Temporal lobe (tissue), 4 donors: ENCODE measurements at places on chromosomes 16 and 17. TPM values are rescaled to one million over a fixed set of nuclear protein-coding genes. Genes with fewer than 3 reads are reported as not detected.

Gene C16orf90
- total RNA-seq = not detected

Gene MYLK3
- total RNA-seq = 0.98 TPM

Gene CSH2
- total RNA-seq = not detected

Gene INCA1
- total RNA-seq = 0.25 TPM

Gene NOXO1
- 0.98 TPM for total RNA-seq

Gene DNAH9
- total RNA-seq = 1.5 TPM

Gene YBX2
- total RNA-seq = 1.2 TPM

Gene ARHGDIG
- 29.5 TPM for total RNA-seq

Gene TOX3
- total RNA-seq = 17.0 TPM

Gene CTF1
- under 0.01 TPM for total RNA-seq

Gene IL34
- total RNA-seq = 1.5 TPM

Gene BICDL2
- total RNA-seq = not detected

Gene VPS35L
- total RNA-seq = 34.7 TPM

Gene ULK2
- 151 TPM for total RNA-seq

Gene SRCIN1
- 29.0 TPM for total RNA-seq

Gene HSPB9
- not detected for total RNA-seq

Gene PYDC1
- total RNA-seq = 0.49 TPM

Gene SPATA22
- 0.98 TPM for total RNA-seq

Gene SLC6A2
- under 0.01 TPM for total RNA-seq

Gene CD300LF
- total RNA-seq = 0.25 TPM

Gene OMG
- 4.7 TPM for total RNA-seq

Gene TBC1D3
- total RNA-seq = not detected

Gene CRHR1
- total RNA-seq = 37.6 TPM

Gene CAPNS2
- 0.25 TPM for total RNA-seq

Gene TBC1D3K
- total RNA-seq = not detected

Gene PTGES3L
- 1.5 TPM for total RNA-seq

Gene NPIPB9
- 2.0 TPM for total RNA-seq

Gene GAN
- 22.4 TPM for total RNA-seq

Gene HSD11B2
- total RNA-seq = not detected

Gene SLC16A13
- total RNA-seq = 0.25 TPM

Gene FA2H
- total RNA-seq = 0.49 TPM

Gene SLC52A1
- not detected for total RNA-seq

Gene KRTAP4-3
- total RNA-seq = not detected

Gene CEP295NL
- total RNA-seq = 1.7 TPM

Gene TENT4B
- total RNA-seq = 19.2 TPM

Gene KRTAP2-2
- not detected for total RNA-seq
